Forelimb muscle (tissue), 1 donor: ENCODE measurements at places on chromosomes 1 and 21.

- DNase-seq = no peak
Measured at GRCh38 chr21:30818837-30819610, 6.0 kb upstream of the KRTAP8-1 start.

DNA sequence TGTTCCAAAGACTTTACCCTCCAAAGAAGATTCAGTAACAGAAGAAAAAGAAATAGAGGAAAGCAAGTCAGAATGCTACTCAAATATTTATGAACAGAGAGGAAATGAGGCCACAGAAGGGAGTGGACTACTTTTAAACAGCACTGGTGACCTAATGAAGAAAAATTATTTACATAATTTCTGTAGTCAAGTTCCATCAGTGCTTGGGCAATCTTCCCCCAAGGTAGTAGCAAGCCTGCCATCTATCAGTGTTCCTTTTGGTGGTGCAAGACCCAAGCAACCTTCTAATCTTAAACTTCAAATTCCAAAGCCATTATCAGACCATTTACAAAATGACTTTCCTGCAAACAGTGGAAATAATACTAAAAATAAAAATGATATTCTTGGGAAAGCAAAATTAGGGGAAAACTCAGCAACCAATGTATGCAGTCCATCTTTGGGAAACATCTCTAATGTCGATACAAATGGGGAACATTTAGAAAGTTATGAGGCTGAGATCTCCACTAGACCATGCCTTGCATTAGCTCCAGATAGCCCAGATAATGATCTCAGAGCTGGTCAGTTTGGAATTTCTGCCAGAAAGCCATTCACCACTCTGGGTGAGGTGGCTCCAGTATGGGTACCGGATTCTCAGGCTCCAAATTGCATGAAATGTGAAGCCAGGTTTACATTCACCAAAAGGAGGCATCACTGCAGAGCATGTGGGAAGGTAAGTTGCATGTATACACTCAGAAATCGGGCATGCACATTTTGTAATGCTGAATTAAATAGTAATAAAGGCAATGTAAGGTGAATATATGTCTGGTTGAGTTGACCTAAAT is 97.2 kb downstream of the ZFYVE9 start:
- no peak for DNase-seq

- DNase-seq = no peak
Measured at GRCh38 chr1:206455666-206456344, 14.5 kb upstream of the IKBKE start.

DNA sequence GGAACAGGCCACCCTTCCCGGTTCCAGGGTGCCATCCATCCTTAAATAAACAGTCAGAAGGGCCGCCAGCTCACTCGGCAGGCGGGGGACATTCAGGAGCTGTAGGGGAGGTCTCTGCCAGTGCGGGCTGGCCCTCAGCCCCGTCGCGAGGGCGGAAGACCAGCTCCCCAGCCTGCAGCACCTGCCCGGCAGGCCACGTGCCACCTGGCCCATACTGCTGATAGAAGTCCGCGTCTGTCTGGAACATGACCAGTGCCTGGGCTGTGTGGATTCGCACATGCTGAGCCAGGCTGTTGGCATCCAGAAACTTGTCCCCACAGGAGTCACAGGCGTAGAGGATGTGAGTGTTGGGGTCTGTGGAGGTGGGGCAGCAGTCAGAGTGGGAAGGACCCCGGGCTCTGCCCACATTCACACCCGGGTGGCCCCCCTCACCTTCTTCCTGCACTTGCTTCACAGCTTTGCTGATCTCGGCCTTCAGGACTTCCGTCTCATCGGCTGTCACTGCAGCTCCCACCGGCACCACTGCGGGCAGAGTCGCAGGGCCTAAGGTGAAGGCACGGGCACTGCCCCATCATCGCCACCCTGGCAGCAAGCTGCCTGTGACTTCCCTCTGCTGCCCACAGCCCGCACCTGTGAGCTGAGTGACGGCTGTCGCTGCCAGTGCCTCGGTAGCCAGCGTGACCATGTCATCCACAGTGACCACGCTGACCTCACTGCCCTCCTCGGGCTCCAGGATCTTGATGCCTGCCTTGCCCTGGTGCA is 33.8 kb downstream of the ZBTB17 start:
- DNase-seq = no peak

GRCh38 chr1:172117800-172118199 is 276.5 kb downstream of the DNM3 start:
- DNase-seq = no peak

- no peak for DNase-seq
Measured at GRCh38 chr1:67823615-67824014, 9.7 kb downstream of the GNG12 start.

GRCh38 chr1:54486907-54487306 is 61.1 kb upstream of the ACOT11 start:
- no peak for DNase-seq

DNA sequence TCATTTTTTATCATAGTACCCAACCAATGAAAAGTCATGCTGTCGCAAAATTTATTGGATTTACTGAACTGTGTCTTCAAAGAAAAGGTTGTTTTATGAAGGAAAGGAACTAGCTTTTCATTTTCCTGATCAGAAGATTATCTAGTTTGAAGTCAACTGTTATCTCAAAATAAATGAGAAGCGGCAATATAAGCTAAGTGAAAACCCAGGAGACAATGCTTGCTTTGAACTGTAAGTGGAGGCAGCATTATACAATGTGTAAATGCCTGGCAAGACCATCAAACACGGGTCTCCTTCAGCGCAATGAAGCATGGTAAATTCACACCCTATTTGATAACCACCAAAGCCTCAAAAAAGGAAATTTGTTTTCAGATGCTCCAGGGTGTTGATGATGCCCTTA is 134.4 kb upstream of the PTBP2 start:
- DNase-seq = no peak

DNA sequence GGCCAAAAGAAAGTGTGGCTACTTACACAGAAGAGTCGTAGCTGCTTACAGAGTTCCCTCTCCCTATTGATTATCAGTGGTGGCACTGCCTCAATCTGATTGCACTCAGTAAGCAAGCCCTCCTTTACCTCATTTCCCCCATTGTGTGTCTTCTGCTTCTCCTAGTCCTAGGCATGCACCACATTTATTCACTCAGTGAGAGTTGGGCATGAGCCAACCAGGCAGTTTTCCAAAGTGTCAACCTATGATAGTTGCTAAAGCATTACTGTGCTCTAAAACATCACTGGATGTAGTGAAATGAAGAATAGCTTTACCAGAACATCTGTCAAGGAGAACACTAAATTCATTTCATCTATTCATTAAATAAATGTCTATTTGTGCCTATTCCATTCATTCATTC is 19.3 kb downstream of the GJA5 start:
- no peak for DNase-seq
